ENCODE measurements at places on chromosomes 2 and 18.
A peak's percentile ranks its signal among the peaks of the same experiment; 100 is the strongest.

DNA sequence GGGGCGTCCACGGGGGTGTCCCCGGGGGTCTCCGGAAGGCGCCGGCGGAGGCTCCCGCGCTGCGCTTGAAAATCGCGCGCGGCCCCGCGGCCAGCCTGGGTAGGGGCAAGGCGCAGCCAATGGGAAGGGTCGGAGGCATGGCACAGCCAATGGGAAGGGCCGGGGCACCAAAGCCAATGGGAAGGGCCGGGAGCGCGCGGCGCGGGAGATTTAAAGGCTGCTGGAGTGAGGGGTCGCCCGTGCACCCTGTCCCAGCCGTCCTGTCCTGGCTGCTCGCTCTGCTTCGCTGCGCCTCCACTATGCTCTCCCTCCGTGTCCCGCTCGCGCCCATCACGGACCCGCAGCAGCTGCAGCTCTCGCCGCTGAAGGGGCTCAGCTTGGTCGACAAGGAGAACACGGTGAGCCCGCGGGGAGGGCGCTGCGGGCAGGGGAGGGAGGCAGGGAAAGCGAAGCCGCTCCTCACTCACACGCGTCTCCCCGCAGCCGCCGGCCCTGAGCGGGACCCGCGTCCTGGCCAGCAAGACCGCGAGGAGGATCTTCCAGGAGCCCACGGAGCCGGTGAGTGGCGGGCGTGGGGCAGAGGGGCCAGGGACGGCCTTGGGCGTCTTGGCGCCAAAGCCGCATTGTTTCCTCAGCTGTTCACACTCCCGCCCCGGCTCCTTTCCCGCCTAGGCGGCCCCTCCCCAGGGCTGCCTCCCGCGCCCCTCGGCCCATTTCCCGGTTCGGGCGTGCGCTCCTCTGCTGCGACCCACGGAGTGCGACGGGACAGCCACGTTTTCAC lies at the start of gene RRM2:
RRM2 (plus strand) TSS at position 240 of the 781 bp plus-strand sequence; CDS start at position 300, 60 bp downstream.
- DNase-seq, result peak; percentile 92

DNA sequence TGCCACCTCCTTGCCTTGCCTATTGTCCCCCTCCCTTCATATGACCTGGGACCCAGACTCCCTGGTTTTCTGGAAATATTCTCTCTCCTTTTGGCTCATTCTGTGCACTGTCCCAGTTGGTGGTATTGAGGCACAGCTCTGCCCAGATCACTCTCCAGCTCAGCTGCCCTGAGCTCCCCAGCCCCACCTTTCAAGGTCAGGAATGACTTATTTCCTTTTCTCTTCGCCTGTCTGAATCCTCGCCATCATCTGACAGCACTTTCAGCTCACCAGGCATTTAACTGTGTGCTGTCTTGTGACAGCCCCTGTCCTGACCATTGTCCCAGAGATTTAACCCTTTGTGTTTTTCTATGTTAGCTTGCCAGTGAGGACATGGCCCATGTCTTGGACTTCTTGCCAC lies 133.0 kb downstream of the MSH2 start:
- DNase-seq, result no peak

DNA sequence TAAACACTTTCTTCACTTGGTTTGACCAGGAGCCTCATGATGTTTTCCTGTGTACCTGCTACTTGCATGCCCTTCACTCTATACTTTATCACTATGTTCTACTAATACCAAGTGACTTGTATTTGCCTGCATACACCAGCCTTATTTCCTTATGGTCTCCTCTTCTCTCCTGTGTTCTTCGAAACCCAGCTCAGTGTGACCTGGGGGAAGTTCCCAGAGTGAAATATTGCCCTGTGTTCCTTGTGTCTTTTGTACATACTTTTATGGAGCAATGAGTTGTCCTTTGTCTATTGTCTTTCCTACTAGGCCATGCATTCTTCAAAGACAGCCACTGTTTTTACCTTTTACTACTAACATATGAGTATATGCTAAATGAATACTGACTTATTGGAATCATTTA lies 567 bp downstream of the NT5C1B start:
- DNase-seq, result no peak

- DNase-seq, result no peak
Measured at GRCh38 chr2:53448591-53448990, 319.0 kb upstream of the CHAC2 start.

- no peak for DNase-seq
Measured at GRCh38 chr2:158499383-158499782, 42.6 kb downstream of the PKP4 start.

GRCh38 chr2:65530547-65531320 lies 98.3 kb upstream of the SPRED2 start:
- no peak for DNase-seq

DNA sequence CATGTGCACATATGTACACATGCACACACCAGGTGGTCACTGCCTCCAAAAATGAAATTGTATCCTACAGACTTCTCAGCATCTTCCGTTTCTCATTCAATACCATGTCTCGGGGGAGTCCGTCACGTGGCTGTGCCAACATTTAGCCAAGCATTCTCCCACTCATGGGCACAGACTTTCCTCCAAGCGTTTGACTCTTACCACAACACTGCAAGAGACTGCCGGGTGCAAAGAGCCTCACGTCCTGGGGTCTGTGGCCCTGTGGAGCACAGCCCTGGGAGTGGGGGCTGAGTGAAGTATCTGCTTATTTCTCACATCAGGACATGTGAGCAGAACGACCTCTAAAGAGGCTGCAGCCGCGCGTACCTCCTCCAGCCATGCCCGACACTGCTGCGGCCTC lies 28.0 kb downstream of the HDAC4 start:
- no peak for DNase-seq

GRCh38 chr18:54235871-54236270 lies 11.4 kb upstream of the MBD2 start:
- no peak for DNase-seq
